ENCODE measurements at places on chromosomes 4 and X. TPM values are rescaled to one million over a fixed set of nuclear protein-coding genes. Genes with fewer than 3 reads are reported as not detected.

- no peaks in the 10 kb centered on the region for H3K4me1 ChIP-seq
- H3K36me3 ChIP-seq = no peaks in the 10 kb centered on the region
- no peak for DNase-seq
- H3K27me3 ChIP-seq = no peaks in the 10 kb centered on the region
- H3K27ac ChIP-seq = no peak overlapping the region
These were observed 32.8 kb downstream of the HTT start for GRCh38 chr4:3107271-3107670.

- H3K4me1 ChIP-seq = peaks cover 10% of the 10 kb centered on the region
- H3K4me3 ChIP-seq = no peak overlapping the region
- DNase-seq = no peak
- H3K27me3 ChIP-seq = no peaks in the 10 kb centered on the region
- H3K36me3 ChIP-seq = no peaks in the 10 kb centered on the region
These were observed 517.1 kb downstream of the PCDH7 start for GRCh38 chr4:31237233-31237632.

DNA sequence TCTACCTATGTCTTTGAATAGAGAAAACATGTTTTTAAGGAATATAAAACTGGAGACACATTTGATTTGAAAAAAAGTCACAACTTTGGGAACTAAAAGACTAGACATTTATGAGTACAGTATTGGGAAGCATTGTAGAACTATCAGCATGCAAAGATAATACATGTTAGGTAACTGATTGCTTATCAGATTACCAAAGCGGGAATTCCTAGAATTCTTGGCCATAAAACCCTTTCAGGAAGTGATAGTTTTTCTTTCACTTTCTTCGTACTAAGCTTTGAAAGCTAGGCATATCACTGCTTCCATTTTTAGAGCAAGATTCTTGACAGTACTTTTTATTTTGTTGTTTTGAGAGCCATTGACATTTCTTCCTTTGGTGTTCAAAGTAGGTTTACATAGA, 646.6 kb upstream of the PITX2 start:
- H3K27ac ChIP-seq = peak overlapping the region; percentile 90
- DNase-seq = no peak
- H3K27me3 ChIP-seq = no peaks in the 10 kb centered on the region
- no peaks in the 10 kb centered on the region for H3K36me3 ChIP-seq
- H3K4me1 ChIP-seq = peaks cover 20% of the 10 kb centered on the region

- H3K4me3 ChIP-seq = no peak overlapping the region
- no peak overlapping the region for H3K27ac ChIP-seq
- peaks cover 11% of the 10 kb centered on the region for H3K4me1 ChIP-seq
These were observed 47.8 kb downstream of the APLN start for GRCh38 chrX:129606918-129607317.

The UGT2B11 gene
- total RNA-seq = not detected

- H3K4me1 ChIP-seq = no peaks in the 10 kb centered on the region
- H3K36me3 ChIP-seq = no peaks in the 10 kb centered on the region
- H3K4me3 ChIP-seq = no peak within 1 kb of the TSS
- DNase-seq = no peak
These were observed at the start of gene GALNTL6 for GRCh38 chr4:171812665-171813525. Gene GALNTL6, plus strand, starts transcription at chr4:171813404.

GRCh38 chrX:7582191-7582590, 260.8 kb upstream of the VCX start:
- no peak for DNase-seq
- H3K27me3 ChIP-seq = no peaks in the 10 kb centered on the region
- no peak overlapping the region for H3K27ac ChIP-seq
- no peak overlapping the region for H3K4me3 ChIP-seq

DNA sequence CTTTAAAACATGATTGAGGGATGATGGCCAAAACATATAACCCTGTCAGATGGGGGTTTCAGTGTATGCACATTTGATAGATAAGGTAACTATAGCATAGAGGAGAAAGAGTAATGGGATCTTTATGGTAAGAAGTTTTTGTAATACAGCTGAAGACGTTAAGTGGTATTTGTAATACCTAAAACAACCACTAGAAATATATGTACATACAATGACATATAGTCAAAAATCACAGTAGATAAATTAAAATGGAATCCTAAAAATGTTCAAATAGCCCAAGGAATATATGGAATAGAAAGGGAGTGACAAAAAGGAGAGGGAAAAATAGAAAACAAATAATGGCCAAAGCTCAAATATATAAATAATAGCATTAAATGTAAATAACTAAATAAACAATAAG, 371.3 kb upstream of the FSTL5 start:
- no peak overlapping the region for H3K27ac ChIP-seq
- no peak for DNase-seq
- H3K4me1 ChIP-seq = no peaks in the 10 kb centered on the region
- H3K36me3 ChIP-seq = no peaks in the 10 kb centered on the region

The FAM114A1 gene
- 20.8 TPM for total RNA-seq

- DNase-seq = no peak
- no peak overlapping the region for H3K27ac ChIP-seq
- H3K4me3 ChIP-seq = no peak overlapping the region
- no peaks in the 10 kb centered on the region for H3K27me3 ChIP-seq
- H3K36me3 ChIP-seq = no peaks in the 10 kb centered on the region
These were observed 351.8 kb upstream of the FGF13 start for GRCh38 chrX:139063364-139063763.

GRCh38 chr4:87851953-87852352, 19.2 kb downstream of the MEPE start:
- H3K36me3 ChIP-seq = no peaks in the 10 kb centered on the region
- H3K4me3 ChIP-seq = no peak overlapping the region
- no peak overlapping the region for H3K27ac ChIP-seq
- peaks cover 12% of the 10 kb centered on the region for H3K4me1 ChIP-seq
- H3K27me3 ChIP-seq = no peaks in the 10 kb centered on the region
- DNase-seq = no peak

The FOXR2 gene
- not detected for total RNA-seq

The TMEM255A gene
- 2.9 TPM for total RNA-seq

DNA sequence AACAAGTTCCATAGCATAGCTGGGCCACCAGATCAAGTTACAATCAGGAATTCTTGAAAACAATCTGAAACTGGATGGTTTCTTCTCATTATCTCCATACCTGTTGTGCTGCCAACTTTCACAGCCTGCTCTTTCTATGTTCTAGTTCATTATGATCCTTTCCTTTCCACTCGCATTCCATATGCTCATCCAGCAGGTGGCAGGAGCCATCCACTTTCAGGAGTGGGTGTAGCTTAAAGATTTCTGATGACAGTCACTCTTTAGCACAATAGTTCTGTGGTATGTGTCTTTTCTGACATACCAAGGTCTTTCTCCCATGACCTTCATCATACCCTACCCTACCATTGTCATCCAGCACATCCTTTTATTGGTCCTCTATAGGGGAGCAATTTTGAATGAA, 46.4 kb downstream of the PAGE2 start:
- no peaks in the 10 kb centered on the region for H3K36me3 ChIP-seq
